GM12864 (cell line): ENCODE measurements at places on chromosomes 3 and 15.

DNA sequence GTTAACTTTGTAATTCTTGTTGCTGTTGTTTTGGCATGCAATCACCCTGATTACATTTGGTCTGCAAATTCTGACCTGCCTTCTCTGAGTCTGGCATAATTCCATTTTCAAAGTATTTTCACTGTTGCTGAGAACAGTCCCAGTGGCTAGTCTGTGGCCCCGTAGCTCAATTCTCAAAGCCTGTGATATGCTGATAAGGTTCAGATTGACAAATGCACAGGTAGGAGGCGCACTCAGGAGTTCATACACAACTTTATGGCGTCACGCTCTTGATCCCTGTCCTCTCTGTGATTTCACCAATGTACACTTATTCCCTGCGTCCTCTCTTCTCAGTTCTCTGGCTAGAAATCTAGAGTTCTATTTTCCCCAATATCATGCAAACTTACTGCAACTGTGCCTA lies 376.6 kb upstream of the SLCO3A1 start:
- DNase-seq, result no peak

DNA sequence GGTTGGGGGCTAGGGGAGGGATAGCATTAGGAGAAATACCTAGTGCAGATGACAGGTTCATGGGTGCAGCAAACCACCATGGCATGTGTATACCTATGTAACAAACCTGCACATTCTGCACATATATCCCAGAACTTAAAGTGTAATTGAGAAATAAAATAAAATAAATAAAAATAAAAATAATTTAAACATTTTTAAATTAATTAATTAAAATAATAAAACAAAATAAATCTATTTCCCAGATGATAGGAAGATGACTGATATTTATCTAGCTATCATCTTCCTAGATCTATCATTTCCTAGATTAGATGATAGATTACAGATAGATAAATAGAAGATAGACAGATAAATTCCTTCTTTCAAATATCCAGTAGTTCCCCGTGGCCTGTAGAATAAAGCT lies 137.3 kb downstream of the OCA2 start:
- no peak for DNase-seq

- no peak for DNase-seq
Measured at GRCh38 chr15:63284335-63284734, 6.9 kb downstream of the APH1B start.

DNA sequence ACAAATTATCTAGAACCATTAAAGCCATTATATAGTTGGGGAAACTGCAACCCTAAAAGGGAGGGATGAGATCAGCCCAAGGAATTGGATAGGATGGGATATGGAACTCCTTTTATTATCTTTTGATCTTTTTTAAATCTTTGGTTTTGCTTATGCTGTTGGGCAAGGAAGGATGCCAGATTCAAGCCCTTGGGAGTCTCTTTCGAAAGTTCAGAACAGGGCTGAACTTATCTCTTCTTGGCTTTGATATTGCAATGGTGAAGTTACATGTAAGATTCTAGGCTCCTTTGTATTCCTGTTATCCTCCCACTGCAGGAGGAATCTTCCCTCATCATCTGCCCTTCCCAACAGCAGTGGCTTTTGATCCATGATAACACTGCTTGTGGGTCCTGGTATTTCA lies 10.0 kb upstream of the SLC22A13 start:
- DNase-seq, result no peak

DNA sequence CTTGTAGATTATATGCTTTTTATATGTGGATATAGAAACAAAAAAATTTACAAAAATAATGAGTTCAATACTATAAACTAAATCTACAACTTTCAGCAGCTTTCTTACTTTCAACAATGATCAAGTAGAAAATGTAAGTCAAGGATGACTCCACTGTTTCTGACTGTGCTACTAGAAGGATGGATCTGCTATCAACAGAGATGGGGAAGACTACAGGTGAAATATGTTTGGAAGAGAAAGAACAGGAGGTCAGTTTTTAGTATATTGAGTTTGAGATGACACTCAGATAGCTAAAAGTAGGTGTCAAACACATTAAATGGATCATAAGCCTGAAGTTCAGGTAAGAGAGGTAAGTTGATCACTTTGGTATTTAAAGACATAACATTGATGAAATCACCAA lies 107.5 kb downstream of the TBC1D5 start:
- no peak for DNase-seq

DNA sequence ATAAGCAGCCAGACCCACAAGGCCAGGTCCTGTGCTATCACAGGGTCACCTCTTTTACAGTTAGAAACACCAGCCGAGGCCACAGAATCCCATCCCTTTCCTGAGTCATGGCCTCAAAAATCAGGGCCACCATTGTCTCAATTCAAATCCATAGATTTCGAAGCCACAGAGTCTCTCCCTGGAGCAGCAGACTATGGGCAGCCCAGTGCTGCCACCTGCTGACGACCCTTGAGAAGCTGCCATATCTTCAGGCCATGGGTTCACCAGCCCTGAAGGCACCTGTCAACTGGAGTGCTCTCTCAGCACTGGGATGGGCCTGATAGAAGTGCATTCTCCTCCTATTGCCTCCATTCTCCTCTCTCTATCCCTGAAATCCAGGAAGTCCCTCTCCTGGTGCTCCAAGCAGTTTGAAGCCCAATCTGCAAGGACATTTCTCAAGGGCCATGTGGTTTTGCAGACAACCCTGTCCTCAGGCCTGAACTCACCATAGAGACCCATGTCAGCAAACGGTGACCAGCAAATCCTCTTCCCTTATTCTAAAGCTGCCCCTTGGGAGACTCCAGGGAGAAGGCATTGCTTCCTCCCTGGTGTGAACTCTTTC lies 39.6 kb downstream of the TGM4 start:
- no peak for DNase-seq

DNA sequence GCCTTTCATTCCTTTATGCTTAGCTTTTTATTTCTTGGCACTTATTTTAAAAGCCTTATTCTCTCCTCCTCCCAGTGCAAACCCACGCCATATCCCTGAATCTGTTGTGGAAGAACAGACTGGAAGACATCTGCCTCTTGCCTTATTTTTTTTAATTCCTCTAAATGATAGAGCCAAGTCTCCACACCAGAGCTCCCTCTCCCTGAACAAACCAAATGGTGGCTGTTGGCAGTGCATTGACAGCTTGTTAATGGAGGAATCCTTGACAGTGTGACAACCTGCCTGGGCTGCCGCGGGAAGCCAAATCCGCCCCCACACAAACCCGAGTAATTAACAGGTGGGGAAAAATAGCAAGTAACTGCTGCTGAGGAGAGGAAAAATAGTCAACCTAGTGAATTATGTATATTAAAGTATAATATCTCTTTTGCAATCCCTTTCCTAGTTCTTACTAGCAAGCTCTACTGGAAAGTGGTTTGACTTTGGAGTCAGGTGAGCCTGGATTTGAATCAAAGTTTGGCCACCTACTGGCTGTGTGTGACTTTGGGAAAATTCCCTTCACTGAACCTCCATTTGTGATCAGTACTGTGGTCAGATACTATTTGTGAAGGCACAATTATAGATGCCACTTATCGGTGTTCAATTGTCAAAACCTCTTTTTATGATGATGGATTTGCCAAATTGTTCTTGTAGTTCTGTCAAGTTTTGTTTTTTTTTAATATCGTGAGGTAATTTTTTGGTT lies 589.6 kb downstream of the PDCD6IP start:
- DNase-seq, result no peak

DNA sequence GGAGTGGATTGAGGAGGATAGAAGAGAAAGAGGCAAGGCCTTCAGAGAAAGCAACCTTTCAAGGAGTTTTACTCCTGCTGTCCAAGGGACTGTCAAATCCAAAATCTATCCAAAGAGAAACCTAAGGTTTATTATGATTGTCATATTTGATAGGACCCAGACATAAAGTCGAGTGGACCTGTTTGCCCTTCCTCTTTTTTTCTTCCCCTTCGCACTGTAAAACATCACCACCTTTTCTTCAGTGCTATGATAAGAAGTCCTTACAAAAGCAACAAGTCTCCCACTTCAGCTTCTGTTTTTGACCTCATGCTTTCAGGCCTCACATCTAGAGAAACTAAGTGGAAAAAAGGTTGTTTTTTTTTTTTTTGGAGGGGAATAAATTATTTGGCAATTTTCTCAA lies 73.0 kb downstream of the TRPC1 start:
- no peak for DNase-seq

DNA sequence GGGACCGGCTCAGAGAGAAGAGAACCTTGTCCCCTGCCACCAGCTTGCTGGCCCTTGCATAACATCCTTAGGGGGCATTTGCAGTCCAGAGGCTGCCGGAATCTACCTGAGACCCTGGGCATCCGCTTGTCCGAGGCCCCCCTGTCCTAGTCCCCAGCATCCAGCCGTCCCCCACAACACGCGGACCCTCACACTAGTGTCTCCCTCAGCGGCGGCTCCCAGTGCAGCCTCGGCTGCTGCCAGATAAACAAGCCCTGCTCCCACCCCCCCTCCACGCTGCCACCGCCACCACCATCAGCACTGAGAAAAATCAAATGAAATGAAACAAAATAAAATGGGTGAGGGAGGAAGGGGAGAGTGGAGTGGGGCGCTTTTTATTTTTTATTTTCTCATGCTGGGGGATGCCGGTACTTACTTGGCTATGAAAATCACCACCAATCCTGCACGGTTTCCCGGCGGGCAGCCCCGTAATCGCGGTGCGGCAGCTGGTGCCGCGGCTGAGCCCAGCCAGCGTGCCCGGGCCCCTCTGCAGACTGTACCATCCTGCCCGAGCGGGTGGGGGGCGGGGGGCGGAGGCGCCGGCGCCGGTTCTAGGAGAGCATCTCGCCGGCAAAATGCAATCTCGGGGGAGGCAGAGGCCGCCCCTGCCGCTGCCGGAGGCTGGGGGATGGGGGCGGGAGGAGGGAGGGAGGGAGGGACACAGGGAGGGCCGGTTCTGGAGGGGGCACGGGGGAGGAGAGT lies at the start of gene ATP2B2:
Gene ATP2B2 (minus strand): TSS at position 537 of the 741 bp plus-strand sequence. CDS start 56,043 bp downstream, outside the sequence.
- no peak for DNase-seq

GRCh38 chr15:42727750-42728381 lies 9.1 kb downstream of the CDAN1 start:
- DNase-seq, result no peak

DNA sequence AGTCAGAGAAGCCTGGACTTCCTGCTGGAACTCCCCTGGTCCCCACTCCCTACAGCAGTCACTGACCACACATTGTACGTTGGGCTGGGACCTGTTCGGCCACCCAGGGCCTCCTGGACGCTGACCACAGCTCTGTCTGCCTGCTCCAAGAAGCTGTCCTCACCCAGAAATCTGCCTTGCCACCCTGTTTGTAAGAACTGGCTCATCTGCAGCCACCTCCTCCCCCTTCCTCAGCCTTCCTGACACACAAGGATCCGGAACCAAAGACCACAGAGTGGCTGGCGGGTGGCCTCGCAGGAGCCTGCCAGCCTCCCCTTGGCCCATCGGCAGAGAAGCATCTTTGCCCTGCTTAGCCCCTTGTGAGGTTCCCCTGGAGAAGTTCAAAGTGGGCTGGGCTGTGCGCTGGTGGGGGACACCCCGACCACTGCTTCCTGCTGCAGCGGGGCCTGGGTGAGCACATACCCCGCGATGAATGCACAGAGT lies 91.9 kb downstream of the PCSK6 start:
- no peak for DNase-seq

- DNase-seq, result peak; percentile 61
Measured at GRCh38 chr3:186909078-186909853, 21.1 kb upstream of the ST6GAL1 start.

DNA sequence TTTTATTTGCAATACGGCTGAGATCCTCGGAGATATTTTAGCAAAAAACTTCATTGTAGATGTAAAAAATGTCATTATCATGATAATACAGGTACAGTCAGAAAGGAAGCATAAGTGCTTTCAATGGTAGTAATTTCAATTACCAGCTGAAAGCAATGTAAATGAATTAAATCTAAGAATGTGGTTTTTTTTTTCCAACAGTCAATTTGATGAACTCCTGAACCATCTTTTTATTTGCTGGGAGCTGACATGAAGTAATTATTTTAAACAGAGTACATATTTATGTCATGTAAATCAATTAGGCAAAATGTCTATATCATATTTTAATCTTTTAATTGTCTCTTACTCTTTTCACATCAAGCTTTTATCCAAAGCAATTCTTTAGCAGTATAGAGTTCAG lies 70.6 kb downstream of the MORC1 start:
- DNase-seq, result no peak

GRCh38 chr15:79973456-79974195 lies 2.6 kb upstream of the BCL2A1 start:
- DNase-seq, result no peak

- no peak for DNase-seq
Measured at GRCh38 chr3:65406470-65406869, 632.2 kb downstream of the MAGI1 start.

DNA sequence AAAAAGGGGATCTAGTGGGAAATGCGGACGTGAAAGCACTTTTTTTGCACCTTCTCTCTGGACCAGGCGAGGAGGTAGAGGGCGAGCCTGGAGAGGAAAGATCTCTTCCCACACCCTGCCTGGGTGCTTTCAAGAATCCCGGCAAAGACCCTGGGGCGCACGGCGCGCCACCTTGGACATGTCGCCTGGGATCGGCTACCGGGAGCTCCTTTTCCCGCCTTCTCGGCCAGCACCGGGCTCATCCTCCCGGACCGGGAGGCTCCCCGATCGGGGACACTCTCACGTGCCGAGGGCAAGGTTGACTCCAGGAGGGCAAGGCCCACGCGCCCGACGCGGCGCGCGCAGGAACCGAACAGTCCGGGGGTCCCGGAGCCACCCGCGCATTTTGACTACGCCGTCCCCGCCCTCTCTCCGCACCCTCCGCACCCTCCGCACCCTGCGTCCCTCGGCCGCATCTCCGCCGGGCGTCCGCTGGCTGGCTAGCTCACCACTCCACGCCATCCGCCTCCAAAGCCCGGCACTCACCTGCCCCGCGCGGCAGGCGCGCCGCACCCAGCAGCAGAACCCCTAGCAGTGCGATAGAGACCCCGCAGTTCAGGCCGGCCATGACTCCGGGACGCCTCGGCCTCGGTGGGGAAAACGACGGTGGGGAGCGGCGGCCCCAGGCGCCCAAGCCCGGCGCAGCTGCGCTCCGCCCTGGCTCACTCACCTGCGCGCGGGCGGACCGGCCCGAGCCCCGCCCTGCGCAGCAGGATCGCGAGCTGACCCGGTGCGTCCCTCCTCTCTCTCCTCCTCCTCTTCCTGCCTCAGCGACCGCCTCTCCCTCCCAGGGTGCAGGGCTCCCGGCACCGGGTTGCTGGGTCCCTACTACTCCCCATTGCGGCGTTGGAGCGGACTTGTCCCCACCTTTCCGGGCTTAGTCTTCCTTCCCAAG lies at the start of gene CDCP1:
Gene CDCP1 (minus strand): TSS at position 698 of the 934 bp plus-strand sequence. CDS start 91 bp downstream, at position 607.
- no peak for DNase-seq

GRCh38 chr15:76346669-76347481 lies 10.3 kb downstream of the ISL2 start:
- DNase-seq, result no peak

GRCh38 chr3:132241776-132242514 lies 75.3 kb upstream of the ACP3 start:
- no peak for DNase-seq
